ENCODE measurements at places on chromosomes 3 and 15.

DNA sequence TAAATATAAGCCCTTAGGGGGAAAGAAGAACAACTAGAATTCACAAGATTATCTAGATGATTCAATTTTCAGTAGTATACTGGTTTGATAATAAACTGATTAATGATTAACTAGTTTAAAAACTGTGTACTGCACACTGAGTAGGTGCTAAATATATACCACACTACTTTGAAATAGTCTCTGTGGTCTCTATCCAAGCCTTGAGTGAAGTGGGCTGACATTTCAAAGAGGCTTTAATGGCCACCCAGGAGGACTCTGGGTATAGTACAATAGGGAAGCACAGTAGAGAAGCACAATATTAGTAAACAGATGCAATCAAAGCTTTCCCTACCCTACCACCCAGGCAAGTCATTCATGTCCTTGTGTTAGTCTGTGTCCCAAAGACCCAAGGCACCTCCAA is 46.7 kb downstream of the FILIP1L start:
- DNase-seq = no peak

DNA sequence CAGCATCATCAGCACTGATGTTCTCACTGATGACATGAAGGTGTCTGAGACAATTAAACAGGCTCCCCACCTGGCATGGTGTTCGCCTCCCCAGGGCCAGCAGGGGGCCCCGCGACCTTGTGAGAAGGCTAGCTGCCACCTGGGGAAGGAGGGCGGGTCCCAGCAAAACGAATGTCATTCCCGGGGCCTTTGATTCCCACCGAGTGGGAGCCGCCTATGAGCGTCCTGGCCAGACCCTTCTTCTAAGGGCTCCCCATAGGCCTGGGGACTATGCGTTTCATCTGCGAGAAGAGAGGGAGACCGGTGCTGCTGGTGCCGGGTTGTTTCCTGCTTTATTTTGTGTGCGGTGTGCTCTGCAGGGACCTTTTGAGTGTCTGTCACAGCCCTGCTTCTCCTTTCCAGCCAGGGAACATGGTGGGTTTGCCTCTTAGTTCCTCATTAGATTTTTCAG is 20.5 kb upstream of the MINDY4B start:
- peak; percentile 66 for DNase-seq

DNA sequence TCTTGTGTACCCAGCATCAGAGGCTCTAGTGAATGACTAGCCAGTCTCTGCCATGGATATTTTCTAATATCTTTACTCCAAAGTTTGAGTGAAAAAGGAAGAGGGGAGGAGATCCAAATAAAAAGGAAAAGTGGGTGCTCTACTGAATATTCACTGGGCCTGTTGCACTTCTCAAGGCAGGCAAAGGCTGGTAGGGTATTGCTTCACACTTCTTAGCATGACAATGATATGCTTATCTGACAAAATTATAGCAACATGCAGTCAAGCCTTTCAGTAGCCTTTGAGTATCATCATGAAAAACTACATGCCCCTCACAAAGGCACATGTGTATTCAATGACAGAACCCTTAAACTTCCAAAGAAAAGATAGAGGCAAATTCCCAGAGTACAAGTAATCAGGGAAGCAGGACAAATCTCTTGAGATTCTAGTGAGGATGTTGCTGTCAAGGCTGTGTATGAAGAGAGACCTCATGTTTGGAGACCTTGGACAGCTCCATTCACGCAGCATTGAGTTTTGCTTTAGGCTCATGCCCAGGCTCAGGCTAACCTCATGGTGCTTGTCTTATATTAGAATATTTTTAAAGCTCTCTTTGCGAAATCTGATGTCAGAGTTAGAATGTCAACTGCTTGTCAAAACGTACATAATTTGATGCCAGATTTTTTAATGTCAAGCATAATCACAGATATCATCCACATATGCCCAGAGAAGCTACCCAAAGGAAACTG is 506.9 kb downstream of the OCA2 start:
- no peak for DNase-seq

GRCh38 chr15:27166917-27167316 is 195.9 kb downstream of the GABRG3 start:
- no peak for DNase-seq

GRCh38 chr3:12198301-12198700 is 39.6 kb upstream of the TIMP4 start:
- DNase-seq = no peak

GRCh38 chr3:100759950-100760349 is 50.7 kb downstream of the TFG start:
- DNase-seq = no peak

All from germinal center (tissue), 1 donor.